Gastroesophageal sphincter (tissue), 4 donors: ENCODE measurements at places on chromosomes 5 and 9. TPM values are rescaled to one million over a fixed set of nuclear protein-coding genes. Genes with fewer than 3 reads are reported as not detected.

Gene ACTBL2
- 0.13 TPM for total RNA-seq

Gene NUTM2F
- total RNA-seq, result not detected

Gene IFNB1
- not detected for total RNA-seq

GRCh38 chr5:52853650-52854049 lies 65.9 kb downstream of the ITGA1 start:
- ATAC-seq, result no peak

- ATAC-seq, result no peak
Measured at GRCh38 chr9:35415402-35416097, 74.4 kb upstream of the RUSC2 start.

GRCh38 chr5:124847907-124848306 lies 101.5 kb upstream of the ZNF608 start:
- ATAC-seq, result no peak

DNA sequence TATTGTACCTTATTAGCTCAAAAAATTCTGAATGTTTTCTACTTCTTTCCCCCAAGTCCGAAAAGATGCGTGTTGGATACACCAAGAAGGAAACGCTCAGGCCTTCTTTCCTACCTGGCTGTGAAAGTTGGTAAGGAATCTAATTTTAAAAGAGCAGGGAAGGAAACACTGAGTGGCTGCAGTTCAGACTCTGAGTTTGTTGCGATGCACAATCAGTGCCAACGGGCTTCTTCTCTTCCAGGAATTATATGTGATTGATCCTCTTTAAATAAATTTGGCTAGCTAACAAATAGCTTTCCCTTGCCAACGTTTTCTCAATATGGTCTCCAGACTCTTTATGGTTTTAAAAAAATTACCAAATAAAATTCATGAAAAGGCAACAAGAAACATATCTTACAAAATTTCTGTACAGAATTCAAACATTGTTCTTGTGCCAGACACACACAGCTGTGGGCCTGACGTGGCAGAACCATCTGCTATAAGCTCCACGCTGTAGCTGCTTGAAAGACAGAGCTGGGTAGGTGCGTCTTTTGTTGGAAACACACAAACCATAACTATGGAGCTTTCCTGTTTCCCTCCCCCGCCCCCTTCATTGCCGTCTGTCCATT lies 493.1 kb downstream of the ZNF608 start:
- ATAC-seq, result no peak

- no peak for ATAC-seq
Measured at GRCh38 chr5:2111569-2112105, 228.9 kb upstream of the IRX4 start.

GRCh38 chr5:135312255-135312935 lies 86.6 kb downstream of the MACROH2A1 start:
- ATAC-seq, result no peak
